Kidney (tissue), 22 donors: ENCODE measurements at places on chromosomes 7 and 10.

DNA sequence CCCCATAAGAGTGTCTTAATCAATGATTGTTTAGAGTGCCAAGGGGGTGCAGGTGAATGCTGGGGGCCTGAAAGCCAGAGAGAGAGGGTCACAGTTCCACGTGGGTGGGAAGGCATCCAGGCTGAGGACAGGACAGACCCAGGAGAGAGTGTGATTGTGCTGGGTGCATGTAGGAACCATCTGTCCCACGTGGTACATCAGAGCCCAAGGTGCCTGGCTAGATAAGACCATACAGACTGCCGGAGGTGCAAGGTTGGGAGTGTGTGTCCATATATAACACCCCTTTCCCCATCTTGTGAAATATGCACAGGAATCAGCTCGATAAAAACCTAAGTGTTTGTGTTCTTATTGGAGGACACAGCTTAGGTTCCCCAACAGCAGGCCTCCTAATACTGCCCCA is 85.5 kb downstream of the WIPF3 start:
- no peaks in the 10 kb centered on the region for H3K4me1 ChIP-seq
- H3K4me3 ChIP-seq = no peak overlapping the region
- DNase-seq = no peak
- H3K27me3 ChIP-seq = no peaks in the 10 kb centered on the region

- DNase-seq = no peak
- no peaks in the 10 kb centered on the region for H3K4me1 ChIP-seq
- H3K27me3 ChIP-seq = no peaks in the 10 kb centered on the region
- H3K36me3 ChIP-seq = no peaks in the 10 kb centered on the region
- no peak overlapping the region for H3K27ac ChIP-seq
Measured at GRCh38 chr7:141227454-141227853, 153.6 kb downstream of the TMEM178B start.

- H3K27me3 ChIP-seq = no peaks in the 10 kb centered on the region
- DNase-seq = no peak
- H3K27ac ChIP-seq = no peak overlapping the region
Measured at GRCh38 chr10:109166935-109167334, 756.4 kb downstream of the XPNPEP1 start.

DNA sequence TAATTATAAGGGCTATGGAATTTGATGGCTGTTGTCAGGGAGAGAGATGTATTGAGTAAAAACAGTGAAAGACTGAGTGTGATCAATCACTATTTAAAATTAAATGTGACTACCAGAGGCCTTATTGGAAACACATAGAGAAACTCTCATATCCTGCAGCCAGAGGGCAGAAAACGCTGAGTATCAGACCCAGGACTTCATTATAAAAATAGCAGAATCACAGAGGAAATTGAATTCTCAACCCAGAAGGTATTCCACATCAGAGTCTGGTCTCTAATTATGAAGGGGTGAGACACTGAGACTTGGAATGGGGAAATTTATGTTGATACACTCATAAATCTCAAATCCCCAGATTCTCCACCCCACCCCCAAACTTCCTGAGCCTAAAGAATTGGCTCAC is 69.5 kb upstream of the IL6 start:
- H3K27me3 ChIP-seq = no peaks in the 10 kb centered on the region
- H3K27ac ChIP-seq = no peak overlapping the region
- no peaks in the 10 kb centered on the region for H3K4me1 ChIP-seq
- no peak overlapping the region for H3K4me3 ChIP-seq
- H3K36me3 ChIP-seq = no peaks in the 10 kb centered on the region

DNA sequence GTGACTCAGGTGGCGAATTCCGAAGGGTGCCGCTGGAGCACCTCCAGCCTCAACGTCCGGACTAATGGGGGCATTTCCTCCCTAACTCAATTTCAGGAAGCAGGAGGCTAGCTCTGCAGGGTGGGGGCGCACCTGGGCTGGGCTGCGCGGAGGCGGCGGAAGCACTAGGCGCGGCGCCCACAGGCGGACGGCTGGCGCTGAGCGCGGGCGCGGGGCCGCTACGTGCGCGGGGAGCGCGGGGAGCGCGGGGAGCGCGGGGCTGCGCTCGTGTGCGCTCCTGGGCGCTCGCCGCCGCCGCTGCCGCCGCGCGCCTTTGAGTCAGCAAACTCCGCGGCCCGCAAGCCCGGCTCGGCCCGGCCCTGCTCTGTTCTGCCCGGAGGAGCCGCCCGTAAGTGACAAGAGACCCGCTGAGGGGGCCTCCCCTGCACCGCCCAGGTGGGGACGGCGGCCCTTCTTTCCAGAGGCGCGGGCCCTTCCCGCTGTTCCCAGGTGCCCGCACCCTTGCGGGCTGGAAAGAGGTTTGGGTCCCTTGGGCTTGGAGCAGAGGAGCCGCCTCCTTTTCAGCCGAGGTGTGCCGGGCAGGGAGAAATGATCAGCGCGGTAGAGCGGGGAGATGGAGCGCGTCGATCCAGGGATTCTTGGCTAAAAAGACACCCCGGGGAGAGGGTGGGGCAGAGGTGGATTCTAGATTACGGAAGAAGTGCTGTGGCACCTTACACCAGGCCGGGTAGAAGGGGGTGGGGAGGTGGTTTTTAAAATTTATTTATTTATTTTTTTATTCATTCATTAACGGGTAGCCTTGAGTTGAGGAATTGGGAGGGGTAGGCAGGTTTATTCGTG is at the start of gene SNX10:
Gene SNX10, plus strand, starts transcription at position 164 of the 840 bp plus-strand sequence. CDS start 54,581 bp downstream, outside the sequence.
- H3K27me3 ChIP-seq = no peaks in the 10 kb centered on the region
- H3K36me3 ChIP-seq = no peaks in the 10 kb centered on the region
- H3K4me1 ChIP-seq = no peaks in the 10 kb centered on the region
- peak within 1 kb of the TSS; percentile 77 for H3K4me3 ChIP-seq
- peak within 1 kb of the TSS; percentile 90 for H3K27ac ChIP-seq
